ENCODE measurements at places on chromosomes 12 and 14.

- DNase-seq: no peak
Observed at GRCh38 chr12:130375296-130376287, 37.9 kb downstream of the PIWIL1 start.

DNA sequence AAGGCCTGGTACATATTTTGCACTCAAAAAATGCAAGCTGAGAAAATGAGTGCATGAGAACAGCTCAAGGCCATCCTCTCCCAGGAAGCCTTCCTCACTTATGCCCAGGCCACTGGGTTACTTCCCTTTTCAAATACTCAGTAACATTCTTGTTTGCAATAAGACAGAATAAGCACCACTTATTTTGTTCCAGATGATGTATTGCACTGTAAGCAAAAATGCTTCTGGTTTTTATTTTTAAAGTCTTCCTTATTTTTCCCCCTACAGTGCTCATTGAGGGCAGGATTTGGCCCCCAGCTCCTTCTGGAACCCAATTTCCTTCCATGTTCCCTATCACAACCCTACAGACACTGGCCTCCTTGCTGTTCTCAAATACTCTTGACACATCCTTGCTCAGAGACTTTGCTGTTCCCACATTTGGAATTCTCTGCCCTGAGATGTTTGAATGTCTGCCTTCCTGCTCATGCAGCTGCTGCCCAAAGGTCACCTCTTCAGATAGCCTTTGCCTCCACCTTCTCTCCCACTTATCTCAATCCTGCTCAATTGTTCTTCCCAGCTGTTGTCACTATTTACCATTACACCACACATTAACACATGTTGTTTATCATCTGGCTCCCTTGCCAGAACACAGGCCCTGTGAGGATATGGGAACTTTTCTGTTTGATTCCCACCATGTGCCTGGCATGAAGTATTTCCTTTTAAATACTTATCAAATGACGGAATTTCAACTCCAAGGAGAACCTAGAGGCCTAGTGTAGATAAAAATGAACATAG, 49.9 kb downstream of the IFNG start:
- DNase-seq: no peak

DNA sequence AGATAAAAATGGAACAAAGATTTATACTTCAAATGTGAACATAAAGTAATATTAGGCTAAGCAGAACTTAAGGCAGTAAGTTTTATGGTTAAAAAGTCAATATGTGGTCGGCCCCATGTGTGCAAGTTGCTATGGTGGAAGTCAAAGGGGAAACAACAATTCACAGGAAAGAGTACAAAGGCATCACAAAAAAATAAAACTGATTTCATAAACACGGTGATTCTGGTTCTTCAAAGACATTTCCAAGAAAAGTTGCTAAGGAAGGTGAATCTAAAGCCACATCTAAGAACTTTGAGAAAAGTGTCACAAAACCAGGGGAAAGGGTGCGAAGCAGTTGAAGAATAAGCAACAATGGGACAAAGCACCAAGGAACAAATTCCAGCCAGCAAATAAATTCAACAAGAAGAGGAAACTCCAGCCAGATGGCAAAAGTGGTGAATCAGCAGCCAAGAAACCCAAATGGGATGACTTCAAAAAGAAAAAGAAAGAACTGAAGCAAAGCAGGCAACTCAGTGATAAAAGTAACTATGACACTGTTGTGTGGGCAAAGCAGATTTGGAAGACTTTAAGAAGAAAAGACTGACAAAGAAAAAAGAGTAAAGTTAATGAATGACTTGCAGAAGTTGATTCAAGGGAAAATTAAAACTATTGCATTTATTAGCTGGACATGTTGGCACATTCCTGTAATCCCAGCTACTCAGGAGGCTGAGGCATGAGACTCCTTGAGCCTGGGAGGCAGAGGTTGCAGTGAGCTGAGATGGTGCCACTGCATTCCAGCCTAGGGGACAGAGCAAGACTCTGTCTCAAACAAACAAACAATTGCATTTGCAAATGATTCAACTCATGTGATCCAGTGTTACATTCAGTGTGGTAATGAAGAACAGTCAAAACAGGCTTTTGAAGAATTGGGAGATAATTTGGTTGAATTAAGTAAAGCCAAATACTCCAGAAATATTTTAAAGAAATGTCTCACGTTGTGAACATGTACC, 19.5 kb downstream of the PTGDR start:
- no peak for DNase-seq

DNA sequence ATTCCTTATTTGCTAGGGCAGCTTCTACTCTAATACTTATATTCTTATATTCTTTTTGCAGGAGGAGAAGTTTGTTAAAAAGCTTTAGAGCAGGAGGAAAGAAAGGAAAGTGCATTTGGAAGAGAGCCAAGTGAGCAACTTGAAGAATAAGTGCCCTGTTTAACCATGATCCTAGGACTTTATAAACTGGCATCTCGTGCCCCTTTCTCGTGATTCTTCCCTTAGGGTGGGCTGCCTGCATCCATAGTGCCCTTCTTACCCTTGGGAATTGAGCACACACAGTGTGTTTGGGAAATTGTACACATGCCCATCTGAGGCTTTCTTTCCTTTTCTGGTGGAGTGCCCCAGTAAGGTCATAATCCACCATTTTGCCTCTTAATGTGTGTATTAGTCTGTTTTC, 141.9 kb downstream of the NUBPL start:
- no peak for DNase-seq

- no peak for DNase-seq
Observed at GRCh38 chr14:78135450-78135891, 34.7 kb upstream of the NRXN3 start.

DNA sequence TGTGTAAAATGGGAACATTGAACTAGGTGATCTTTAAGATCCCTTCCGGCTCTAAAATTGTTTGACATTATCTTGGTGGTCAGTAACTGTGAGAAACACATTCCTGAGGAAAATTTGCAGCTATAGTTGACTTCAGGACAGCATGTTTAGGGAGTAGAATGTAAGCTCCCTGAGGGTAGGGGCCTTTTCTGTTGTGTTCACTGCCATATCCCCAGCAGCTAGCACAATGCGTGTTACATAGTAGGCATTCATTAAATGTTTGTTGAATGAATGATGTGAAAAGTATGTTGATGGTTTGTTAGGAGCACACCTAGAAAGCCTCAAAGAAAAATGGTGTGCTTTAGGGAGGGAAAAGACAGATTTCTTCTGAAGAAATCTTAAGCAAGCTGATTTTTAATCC, 38.5 kb upstream of the KCNMB4 start:
- no peak for DNase-seq

- DNase-seq: no peak
Observed at GRCh38 chr14:53622447-53622846, 334.2 kb downstream of the BMP4 start.

DNA sequence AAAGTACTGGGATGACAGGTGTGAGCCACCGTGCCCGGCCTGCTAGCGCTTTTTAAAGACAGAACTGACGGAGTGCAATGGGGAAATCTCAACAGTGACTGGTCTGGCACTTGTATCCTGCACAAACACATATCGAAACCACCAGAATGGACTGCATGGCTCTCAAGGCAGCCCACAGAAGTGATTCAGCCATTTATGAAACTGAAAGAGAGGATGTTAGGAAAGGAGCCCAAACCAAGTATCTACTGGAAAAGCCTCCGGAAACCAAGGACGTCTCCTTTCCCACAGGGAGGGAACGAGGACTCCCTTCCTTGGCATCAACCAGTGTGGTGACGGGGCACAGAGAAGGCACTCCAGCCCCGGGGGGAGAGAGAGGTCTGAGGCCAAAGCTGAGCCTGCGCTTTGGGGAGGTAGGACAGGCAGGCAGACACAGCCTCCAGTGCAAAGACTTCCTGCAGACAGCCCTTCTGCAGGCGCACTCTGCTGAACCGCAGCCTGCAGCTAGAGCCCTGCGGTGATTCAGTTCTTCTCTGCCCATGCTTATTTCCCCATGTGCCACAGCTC, 16.5 kb downstream of the SLC15A4 start:
- DNase-seq: no peak

Data from effector CD8-positive, alpha-beta T cell (primary cell).